ENCODE measurements at places on chromosomes 16 and 17. TPM values are rescaled to one million over a fixed set of nuclear protein-coding genes. Genes with fewer than 3 reads are reported as not detected.

DNA sequence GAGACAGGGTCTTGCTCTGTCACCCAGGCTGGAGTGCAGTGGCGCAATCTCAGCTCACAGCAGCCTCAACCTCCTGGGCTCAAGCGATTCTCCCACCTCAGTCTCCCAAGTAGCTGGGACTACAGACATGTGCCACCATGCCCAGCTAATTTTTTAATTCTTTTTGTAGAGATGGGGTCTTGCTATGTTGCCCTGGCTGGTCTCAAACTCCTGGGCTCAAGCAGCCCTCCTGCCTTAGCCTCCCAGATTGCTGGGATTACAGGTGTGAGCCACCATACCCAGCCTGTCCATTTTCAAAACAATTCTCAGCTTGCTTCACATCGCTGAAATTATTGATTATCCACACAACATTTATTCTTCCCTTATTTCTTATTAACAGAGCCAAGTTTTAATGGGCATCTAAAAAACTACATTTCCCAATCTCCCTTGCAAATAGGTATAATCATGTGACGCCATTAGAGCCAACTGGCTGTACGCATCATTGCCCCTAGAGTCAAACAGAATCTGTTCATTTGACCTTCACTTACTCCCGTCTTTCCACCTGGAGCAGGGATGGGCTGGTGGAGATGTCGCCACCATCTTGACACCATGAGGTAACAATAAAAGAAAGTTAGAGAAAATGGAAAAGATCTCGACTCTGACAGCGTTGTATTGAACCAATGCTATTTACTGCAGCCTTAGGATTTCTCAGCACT lies 148.0 kb upstream of the FOXF1 start:
- DNase-seq, result no peak

GRCh38 chr17:40219594-40220338 lies 662 bp downstream of the WIPF2 start:
- no peak for DNase-seq

- DNase-seq, result no peak
Observed at GRCh38 chr17:68613739-68614298, 12.7 kb upstream of the FAM20A start.

DNA sequence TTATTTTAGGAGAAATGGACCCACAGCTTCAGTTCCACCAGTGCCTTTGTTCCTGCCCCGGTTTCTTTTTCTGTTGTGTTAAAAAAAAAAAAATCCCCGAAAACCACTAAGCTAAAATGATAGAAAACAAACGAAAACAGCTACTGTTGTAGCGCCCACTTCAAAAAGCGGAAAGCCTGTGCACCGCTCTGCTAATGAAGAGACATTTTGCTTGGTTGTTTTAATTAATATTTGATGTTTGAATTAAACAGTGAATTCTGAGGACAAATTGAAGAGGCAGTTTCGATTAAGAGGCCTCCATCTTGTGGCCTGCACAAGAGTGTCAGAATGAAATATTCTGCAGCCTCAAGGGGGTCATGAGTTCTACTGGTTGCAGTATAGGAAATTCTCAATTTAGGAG lies 186.7 kb downstream of the RPTOR start:
- no peak for DNase-seq

- no peak for DNase-seq
Observed at GRCh38 chr16:30009085-30009862, 1.6 kb downstream of the DOC2A start.

GRCh38 chr16:64365448-64365931 lies 756.4 kb downstream of the CDH11 start:
- no peak for DNase-seq

DNA sequence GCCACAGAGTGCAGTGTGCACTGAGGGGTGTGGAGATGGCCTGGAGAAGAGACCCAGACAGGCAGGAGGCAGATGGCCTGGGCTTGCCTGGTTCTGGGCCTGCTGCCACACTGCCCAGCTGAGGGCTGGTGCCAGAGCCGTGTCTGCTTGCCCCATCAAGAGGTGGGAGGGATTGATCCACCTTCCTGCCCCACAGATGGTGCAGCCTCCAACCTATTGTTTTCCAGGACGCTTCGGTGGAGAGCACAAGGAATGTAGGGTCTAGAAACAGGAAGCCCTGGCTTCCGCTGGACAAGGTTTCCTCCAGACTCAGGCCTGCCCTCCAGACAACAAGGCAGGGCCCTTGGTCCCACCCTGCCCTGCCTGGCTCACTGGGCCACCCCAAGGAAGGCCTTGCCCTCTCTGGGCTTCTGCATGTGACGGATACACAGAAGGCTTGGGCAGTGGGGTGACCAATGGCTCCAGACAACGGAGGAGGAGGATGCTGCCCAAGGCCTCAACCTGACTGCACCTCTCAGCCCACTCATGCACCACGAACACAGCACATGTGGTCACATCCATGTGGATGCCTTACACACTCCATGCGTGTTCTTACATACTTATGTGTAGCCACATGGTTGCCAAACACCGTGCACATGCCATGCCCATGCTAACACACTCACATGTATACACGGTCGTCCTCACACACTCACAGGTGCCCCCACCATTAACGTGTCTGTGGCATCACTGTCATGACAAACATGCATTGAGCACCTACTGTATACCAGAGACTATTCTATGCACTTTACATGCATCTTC lies 6.5 kb upstream of the CDH5 start:
- no peak for DNase-seq

- no peak for DNase-seq
Observed at GRCh38 chr17:81503619-81504018, 9.0 kb downstream of the ACTG1 start.

- DNase-seq, result no peak
Observed at GRCh38 chr17:65039336-65039988, 17.1 kb downstream of the GNA13 start.

DNA sequence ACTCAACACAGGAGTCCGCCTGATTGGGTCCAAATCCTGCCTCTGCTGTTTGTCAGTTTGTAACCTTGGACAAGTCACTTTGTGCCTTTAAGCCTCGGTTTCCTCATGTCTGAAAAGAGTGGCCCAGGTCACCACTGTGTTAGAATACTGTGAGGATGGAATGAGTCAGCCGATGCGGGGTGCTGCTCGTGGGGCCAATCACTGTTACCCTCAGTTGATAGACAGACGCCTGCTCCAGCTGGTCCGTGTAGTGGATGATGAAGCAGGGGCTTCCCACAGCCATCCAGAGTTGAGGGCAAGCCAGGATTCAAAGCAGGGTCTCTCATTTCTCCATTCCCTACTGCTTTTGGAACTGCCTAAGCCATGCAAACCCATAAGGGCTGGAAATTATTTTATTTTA lies 5.8 kb downstream of the FBXL19 start:
- DNase-seq, result no peak

GRCh38 chr17:70668276-70668937 lies 499.1 kb downstream of the KCNJ2 start:
- DNase-seq, result no peak

DNA sequence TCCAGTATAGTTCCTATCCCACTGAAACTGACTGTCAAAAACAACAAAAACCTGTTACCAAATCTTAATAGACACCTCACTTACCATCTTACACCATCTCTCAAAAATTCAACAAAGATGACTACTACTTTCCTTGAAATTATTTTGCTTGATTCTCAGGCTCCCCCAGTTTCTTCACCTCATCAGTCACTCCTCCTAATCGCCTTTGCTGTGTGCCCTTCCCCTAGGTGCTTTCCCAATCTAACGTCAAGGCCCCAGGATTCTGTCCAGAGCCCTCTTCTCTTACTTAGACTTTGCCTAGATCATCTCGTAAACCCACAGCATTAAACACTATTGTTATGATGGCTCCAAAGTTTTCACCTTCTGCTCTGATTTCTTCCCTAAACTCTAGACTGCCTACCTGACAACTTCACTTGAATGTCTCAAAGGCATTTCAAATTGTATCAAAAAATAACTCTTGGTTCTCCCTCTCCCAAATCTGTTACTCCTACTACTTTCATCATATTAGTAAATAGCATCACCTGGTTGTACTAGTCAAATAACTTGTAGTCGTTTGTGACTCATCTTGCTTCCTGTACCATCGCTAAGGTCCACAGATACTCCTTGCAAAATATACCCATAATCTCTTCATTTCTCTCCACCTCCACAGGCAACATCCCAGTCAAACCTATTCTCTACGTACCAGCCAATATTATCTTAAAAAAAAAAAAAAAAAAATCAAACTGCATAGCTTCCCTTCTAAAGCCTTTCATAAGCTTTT lies 18.0 kb downstream of the C16orf87 start:
- no peak for DNase-seq

DNA sequence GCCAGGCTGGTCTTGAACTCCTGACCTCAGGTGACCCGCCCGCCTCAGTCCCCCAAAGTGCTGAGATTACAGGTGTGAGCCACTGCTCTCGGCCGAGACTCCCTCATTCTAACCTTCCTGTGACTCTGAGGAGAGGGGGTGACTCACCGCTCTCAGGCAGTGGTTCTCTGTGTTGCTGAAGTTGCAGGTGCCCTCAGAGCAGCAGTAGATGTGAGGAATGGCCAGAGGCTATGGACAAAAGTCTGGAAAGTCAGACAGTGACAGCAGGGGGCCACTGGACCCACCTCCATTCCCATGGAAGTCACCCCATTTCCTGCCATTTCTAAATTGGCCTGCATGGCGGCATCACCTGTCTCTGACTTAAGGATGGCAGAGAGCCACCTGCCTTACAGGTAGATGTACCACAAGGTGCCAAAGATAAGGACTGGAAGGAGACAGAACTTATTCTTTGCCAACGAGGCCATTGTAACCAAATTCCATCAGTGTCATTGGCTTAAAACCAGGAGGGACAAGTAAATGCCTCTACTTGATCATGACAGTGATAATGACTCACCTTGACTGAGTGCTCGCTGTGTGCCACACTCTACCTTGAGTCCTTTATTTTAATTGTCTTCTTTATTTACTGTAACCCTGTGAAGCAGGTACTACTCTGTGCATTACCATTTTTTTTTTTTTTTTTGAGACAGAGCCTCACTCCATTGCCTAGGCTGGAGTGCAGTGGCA lies 15.3 kb upstream of the CNOT1 start:
- no peak for DNase-seq

DNA sequence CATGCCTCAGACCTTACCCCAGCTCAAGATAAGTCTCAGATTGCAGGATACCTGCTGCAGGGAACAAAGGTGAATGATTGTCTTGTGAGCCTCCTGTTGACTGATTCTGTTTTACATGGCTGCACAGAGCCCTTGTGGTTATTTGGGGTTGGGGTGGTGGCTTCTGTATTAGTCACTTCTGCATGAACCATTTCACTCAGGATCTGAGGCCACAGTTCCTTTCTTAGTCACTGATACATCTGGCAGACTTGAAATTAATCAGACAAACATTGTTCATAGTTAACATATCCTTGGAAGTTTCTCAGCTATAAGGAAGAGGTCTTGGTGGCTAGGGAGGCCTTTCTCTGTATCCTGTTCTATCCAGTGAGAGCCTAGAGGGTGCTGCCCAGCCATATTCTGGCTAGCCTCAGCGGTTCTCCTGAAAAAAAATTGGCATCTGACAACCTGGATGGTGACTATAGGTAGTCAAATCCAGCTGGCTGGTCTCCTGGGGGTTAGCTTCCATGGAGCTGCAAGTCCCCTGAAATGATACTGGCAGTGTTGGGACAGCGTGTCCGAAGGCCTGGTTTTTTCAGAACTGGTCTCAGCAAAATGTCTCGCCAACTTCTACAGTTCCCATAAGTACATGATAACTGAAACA lies 8.4 kb upstream of the PLK1 start:
- no peak for DNase-seq

GRCh38 chr17:69558796-69559195 lies 144.3 kb downstream of the MAP2K6 start:
- no peak for DNase-seq

GRCh38 chr17:15247891-15248529 lies 17.1 kb downstream of the PMP22 start:
- no peak for DNase-seq

The ACE gene
- total RNA-seq, result 14.1 TPM

The SKAP1 gene
- 1.1 TPM for total RNA-seq

The VAT1L gene
- total RNA-seq, result 0.10 TPM

The MC1R gene
- total RNA-seq, result 2.4 TPM

The KRTAP4-3 gene
- not detected for total RNA-seq

The TMC7 gene
- total RNA-seq, result 3.2 TPM

All from mesenteric fat pad (tissue), 1 donor.